ENCODE measurements at places on chromosomes 4 and X.

DNA sequence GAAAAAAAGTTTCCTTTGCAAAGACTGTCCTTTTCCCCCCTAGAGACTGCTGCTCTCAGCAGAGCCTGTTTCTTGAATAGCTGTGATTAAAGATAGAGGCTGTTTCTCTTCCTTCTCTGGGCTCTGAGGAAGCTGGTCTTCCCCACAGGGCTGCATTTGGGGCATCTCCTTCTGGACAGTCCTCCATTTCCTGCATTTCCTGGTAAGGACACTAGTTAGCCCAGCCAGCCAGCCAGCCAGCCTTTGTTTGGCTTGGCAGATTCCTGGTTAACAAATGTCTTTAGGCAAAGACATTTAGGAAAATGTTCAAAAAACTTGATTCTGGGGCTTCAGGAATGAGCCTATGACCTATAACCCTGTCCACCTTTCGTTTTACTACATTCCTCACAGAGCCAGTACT is 34.0 kb upstream of the PLAC1 start:
- no peak for DNase-seq

DNA sequence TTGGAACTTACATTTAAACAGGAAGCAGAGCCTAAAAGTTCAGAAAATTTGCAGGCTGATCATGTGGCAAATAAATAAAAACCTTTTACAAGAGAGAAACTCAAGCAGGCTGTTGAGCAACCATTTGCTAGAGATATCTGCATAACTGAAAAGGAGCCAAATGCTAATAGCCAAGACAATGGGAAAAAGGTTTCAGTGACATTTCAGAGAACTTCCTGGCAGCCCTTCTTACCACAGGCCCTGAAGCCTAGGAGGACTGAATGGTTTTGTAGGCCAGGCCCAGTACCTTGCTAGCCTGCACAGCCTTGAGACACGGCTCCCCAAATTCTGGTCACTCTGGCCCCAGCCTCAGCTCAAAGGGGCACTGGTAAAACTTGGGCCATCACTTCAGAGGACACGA is 945.1 kb downstream of the ADGRL3 start:
- no peak for DNase-seq

DNA sequence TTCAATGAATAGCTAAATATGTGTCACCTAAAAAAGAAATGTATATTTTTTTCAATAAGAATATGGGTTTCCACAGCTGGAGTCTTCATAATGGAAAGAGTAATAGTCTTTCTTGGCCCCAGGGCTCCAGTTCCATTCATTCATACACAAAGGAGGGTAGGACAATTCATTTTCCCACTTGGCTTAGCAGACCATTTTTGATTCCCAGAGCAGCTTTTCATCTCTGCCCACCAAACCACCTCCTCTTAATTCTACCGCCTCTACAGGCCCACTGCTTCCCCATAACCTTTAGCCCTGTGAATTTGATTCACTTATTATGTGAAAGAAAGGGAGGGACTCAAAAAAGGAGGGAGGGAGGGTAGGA is 129.9 kb upstream of the PAK3 start:
- DNase-seq, result no peak

DNA sequence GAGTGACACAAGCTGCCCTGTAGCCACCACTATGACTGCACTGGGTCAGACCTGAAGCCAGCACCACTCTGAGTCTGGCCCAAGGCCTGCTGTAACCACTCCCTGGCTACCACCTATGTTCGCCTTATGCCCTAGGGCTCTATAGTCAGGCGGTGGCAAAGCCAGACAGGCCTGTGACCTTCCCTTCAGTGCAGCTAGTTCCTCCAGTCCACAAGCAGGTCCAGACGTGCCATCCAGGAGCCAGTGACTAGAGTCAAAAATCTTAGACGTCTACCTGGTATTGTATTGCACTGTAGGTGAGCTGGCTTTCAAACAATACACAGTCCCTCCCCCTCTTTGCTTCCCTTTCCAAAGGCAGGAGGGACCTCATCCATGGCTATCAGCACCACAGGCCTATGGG is 54.0 kb upstream of the RNF128 start:
- no peak for DNase-seq

DNA sequence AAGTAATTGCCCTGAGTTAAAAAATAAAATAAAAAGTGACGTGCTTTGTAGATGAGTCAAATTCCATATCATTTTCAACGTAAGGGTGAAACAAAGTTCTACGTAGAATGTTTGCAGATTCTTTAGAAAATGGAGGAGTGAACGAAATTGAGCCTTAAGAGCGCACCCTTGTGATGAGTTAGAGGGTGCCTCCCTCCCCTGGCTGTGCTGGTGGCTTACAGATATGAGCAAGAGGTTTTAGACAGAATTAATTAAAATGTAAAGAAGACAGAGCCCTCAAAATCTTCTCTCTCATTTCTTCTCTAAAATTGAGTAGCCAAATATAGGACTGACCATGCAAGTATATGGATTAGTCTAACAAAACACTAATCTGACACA is 30.2 kb upstream of the LGI2 start:
- no peak for DNase-seq

DNA sequence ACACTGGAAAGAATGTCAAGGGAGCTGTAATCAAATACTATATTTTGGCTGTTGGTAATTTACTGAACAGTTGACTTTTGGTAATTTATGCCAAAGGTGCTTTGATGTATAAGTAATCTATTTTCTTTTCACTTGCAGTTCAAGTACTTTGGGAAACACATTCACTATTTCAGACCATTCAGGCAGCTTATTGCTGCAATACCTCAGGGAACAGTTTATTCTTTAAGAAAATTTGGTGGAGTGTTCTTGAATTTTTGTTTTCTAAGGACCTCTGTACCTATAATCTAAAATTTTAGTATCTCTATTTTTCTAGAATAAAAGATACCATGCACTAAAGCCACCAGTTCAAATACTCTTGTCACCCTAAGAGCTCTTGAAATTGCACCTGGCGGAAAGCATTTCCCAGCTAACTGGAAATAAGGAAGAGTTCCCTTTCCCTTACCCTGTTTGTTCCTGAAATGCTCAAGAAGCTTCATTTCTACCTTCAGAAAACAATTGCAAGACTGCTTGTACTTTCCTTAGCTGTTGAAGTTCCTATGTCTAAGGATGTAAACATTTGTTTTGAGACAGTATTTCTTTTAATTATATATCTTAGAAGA is 633.5 kb upstream of the FAT1 start:
- no peak for DNase-seq
